ENCODE measurements at places on chromosomes 2 and 18.

DNA sequence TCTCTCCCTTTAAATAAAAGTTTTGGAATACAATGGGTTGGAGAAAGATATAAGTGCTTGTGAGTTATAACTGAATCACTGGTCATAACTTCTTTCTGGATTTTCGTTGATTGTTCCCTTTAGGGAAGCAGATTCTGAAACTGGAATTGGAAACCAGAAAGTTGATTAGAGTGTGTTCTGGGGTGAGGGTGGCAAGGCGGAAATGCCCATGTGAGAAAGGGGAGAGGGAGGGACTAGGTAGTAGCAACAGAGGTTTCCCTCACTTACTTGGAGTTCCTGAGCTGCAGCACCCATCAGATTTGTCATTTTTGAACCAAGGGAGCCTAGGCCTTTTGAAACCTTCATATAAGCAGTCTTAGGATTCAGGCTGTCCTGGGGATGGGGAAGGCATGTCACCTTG is 453.4 kb downstream of the KCNJ3 start:
- no peak for DNase-seq

DNA sequence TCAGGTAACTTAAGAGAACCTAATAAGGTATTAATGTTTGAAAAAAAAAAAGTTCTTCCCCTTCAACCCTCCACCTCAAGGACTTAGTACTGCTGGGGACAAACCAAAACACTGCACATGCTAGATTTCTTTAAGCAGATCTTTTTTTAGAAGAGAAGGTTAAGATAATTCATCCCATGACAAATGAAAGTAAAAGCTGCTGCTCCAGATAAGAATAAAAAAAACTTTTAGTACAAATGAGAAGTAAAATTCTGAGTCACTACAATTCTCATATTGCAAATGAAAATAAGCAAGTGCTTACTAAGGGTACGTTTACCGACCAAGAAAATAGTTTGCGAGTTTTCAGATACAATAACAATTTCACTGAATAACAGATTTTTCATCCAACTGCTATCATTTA is 8.9 kb downstream of the STAM2 start:
- no peak for DNase-seq

- no peak for DNase-seq
Measured at GRCh38 chr18:43001821-43002220, 113.7 kb downstream of the RIT2 start.

- no peak for DNase-seq
Measured at GRCh38 chr2:105872830-105873229, 128.1 kb downstream of the NCK2 start.

- DNase-seq, result no peak
Measured at GRCh38 chr2:59019566-59020159, 778.5 kb upstream of the FANCL start.
